ENCODE measurements at places on chromosomes 2 and 18. TPM values are rescaled to one million over a fixed set of nuclear protein-coding genes. Genes with fewer than 3 reads are reported as not detected.

DNA sequence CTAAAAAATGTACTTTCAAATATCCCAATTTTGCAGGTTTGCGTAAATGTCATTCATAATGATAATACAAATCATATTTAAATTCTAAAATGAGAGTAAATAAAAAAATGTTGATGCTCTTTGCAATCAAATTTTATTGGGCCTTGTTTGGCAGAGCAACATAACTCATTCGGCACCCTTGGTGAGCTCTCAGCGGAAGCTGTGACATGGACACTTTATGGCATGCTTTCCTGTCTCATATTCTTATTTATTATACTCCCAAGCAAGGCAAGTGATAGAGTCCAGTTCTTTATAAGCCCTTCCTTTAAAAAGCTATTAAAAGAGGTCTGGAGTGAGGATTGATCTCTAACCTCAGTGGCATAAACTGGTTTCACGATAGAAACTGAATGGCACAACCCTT is 1493.2 kb upstream of the NXPH2 start:
- no peaks in the 10 kb centered on the region for H3K36me3 ChIP-seq
- no peak overlapping the region for H3K27ac ChIP-seq
- no peak overlapping the region for H3K4me3 ChIP-seq
- DNase-seq = no peak

Gene CD28
- 0.21 TPM for polyA plus RNA-seq

- no peak overlapping the region for H3K27ac ChIP-seq
- no peaks in the 10 kb centered on the region for H3K36me3 ChIP-seq
- H3K4me3 ChIP-seq = no peak overlapping the region
- no peaks in the 10 kb centered on the region for H3K4me1 ChIP-seq
- DNase-seq = no peak
- no peaks in the 10 kb centered on the region for H3K27me3 ChIP-seq
These were observed 43.4 kb upstream of the OTOF start for GRCh38 chr2:26521054-26521912.

DNA sequence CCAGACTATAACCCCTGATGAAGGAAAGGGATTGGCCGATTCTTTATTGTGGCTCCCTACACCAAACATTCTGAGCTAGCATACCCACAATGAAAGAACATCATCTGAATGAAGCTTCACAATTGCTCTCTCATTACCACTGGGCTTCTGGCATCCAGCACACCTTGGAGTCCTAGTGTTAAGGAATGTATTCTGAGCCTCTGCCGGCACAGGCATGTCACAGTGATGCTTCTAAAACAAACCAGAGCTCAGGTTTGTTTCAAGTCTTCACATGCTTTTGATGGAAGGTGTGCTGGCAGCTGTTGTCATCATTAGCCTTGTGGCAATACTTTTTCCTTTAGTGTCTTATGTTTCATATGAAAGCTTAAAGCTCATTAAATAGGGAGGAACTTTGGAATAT is 76.3 kb upstream of the RBBP8 start:
- H3K4me3 ChIP-seq = no peak overlapping the region
- H3K4me1 ChIP-seq = no peaks in the 10 kb centered on the region
- H3K27me3 ChIP-seq = no peaks in the 10 kb centered on the region
- H3K27ac ChIP-seq = no peak overlapping the region
- no peak for DNase-seq
- no peaks in the 10 kb centered on the region for H3K36me3 ChIP-seq

Gene MAB21L4
- not detected for polyA plus RNA-seq
